Stimulated activated CD8-positive, alpha-beta memory T cell treated with anti-CD3 and anti-CD28 coated beads, Interleukin-15, amount 100 ng/mL, for 24 hours (primary cell): ENCODE measurements at places on chromosomes 2 and 18.

GRCh38 chr2:236828820-236829219 is 256.9 kb upstream of the COPS8 start:
- DNase-seq: no peak

GRCh38 chr2:198749364-198749763 is 708.4 kb downstream of the SATB2 start:
- no peak for DNase-seq

DNA sequence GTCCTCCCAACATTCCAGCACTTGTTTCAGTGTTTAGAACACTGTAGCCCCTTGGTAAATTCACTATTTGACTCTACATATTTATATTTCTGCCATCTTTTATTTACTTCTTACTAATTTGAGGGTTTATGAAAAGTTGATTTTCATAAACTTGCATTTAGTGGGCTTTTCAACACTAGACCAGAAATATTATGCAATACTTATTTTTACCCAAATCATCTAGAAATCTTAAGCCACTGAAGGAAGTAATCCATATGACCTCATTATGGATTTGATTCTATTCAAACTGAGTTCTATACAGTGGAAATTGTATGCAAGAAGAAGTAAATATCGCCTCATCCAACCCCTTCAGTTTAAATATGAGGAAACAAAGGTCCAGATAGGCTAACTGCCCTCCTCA is 92.6 kb upstream of the VRK2 start:
- DNase-seq: no peak

GRCh38 chr2:158478237-158478636 is 21.5 kb downstream of the PKP4 start:
- no peak for DNase-seq

- DNase-seq: no peak
These were observed 148.3 kb downstream of the PLCL1 start for GRCh38 chr2:197952540-197953202.

DNA sequence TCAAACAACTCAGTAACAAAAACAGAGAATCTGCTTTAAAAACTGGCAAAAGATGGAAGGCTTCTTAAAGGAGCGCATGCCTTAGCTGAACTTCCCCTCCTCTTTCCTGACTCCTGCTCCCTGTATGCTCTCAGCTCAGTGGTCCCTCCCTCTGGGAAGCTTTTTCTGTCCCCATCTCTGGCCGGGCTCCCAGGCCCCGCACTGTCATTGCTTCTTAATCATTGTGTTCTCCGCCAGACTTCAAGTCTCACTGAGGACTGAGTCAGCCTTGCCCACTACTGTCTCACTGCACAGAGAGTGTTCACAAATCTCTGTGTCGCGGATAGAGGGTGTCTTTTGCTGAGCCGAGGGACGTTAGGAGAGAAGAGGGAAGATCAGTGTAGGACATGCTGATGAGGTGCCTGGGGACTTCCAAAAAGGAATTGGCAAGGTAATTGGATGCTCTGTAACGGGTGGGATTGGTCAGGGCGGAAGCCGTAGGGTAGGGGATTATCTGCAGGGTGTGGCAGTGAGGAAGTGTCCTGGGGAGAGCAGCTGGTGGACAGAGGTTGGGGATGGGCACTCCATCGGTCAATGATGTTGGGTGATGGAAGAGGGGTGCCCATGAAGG is 16.2 kb downstream of the TOGARAM2 start:
- DNase-seq: no peak

DNA sequence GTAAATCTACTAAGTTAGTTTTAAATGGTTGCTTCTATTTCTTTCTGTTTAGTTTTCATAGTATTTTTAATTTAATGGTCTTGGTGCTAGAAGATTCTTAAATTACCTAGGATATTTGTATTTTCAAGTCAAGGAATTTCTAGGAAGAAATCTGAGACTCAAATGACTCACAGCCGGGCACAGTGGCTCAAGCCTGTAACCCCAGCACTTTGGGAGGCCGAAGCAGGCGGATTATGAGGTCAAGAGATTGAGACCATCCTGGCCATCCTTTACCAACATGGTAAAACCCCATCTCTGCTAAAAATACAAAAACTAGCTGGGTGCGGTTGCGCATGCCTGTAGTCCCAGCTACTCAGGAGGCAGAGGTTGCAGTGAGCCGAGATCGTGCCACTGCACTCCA is 95.5 kb downstream of the C2orf74 start:
- no peak for DNase-seq

DNA sequence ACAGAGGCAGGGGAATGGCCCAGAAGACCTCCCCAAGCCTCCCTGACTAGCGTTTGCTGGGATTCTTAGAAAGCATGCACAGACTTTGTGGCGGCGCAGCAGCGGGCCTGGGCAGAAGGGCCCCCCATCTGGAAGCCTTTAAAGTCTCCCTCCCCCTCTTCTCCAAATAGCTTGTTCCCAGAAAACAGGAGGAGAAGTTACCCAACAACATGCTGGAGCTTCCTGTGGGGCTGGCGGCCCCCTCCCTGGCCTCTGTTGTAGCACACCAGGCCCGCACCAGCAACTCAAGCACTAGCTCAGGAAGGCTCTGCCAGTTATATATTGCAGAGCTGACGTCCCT is 334.8 kb downstream of the DYSF start:
- DNase-seq: no peak

GRCh38 chr2:222295368-222296062 is 3.3 kb downstream of the PAX3 start:
- no peak for DNase-seq

- DNase-seq: peak; percentile 6
These were observed at the start of gene LAMA3 for GRCh38 chr18:23689031-23689615. LAMA3 (plus strand) TSS chr18:23689453; CDS start chr18:23689684, 231 bp downstream.

DNA sequence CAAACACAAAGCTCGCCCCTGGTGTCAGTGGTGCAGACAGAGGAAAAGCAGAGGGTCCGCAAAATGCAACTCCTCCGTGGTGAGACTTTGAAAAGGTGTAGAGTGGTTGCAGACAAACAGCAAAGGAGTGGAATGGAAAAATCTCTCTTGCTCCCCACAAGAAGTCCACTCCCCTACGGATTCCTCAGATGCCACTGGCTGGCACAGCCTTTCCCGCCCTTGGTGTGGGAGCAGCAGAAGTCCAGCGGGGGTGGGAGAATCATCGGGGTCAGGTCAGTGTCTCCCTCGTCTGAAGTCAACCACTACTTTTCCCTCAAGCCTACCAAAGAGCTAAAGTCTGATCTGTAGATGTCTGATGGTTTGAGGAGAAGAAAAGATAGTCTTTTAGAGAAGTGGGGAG is 22.3 kb upstream of the B3GNT7 start:
- no peak for DNase-seq

GRCh38 chr2:109272461-109272860 is 143.5 kb downstream of the SH3RF3 start:
- DNase-seq: no peak

GRCh38 chr2:215498431-215498830 is 62.6 kb upstream of the FN1 start:
- DNase-seq: no peak

DNA sequence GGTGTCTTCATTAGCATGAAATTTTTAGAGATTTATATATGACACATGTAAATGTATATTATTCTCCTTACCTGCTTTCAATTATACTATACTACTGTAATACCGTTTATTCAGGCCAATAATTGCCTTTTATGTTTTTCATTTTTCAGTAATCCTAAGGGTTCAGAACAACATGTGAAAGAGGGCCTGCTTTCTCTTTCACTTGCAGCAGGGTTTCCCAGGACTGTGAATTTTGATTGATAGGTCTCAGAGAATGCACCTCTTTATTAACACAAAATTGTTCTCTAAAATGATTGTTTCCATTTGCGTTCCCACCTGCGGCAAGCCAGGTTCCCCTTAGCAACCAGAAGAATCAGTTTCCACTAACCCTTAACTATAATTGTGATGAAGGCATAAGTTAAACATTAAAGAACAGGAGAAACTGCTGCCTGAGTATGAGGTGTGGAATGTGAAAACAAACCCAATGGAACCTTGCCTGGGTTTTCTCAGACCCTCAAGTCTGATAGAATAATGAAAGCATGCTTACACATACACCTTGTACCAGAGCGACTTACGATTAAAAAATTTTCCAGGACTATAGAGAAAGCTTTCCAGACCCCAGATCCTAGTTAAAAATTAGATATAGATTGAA is 1591.2 kb upstream of the LRRTM1 start:
- no peak for DNase-seq

DNA sequence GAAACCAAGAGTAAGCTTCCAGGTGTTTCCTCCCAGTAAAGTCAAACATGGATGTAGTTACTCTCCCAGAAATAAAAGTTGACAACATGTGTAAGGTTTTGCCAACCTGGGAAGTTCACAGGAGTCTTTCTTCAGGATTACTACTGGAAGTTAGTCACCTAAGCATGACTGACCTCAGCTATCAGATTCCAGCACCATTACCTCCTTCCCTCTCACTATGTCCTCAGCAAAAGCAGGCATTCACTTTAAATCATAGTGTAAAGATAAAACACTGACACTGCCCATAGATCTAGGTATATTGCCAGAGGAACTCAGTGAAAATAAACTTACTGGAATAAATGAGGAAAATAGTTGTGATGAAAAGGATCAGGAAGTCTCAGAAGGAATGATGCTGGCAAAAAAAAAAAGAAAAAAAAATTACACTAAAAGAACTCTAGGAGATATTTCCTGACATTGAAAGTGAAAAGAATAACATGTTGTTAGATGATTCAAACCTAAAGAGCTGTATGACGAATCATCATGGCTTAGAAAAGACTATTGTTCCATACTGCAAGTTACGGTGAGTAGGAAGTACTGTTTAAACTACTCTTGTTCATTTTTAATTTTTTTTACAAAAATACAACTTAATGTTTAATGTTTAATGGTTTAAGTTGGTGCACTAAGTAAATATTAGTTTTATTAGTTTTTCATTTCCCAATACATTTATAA is 484.5 kb upstream of the ZNF804A start:
- no peak for DNase-seq

DNA sequence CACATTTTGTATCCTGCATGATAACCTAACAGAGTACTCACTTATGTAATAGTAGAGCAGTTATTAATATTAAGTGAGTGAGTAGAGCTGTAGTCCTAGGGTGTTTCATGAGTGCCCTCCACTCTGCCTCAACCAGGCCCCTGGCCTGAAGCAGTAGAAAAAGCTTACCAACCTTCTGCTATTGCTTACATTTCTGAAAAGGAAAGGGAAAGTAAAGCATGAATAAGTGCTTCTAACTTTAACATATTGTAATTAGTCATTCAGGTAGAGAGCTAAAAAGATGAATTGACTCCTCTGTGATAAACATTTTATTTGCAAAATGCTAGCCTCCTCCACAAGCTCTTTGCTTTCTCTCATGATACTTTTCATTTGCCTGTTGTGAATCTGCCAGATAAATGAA is 94.7 kb upstream of the RPE start:
- DNase-seq: no peak

- DNase-seq: no peak
These were observed 38.1 kb downstream of the SNED1 start for GRCh38 chr2:241036397-241036963.

GRCh38 chr2:26938399-26939118 is 31.9 kb upstream of the MAPRE3 start:
- no peak for DNase-seq

DNA sequence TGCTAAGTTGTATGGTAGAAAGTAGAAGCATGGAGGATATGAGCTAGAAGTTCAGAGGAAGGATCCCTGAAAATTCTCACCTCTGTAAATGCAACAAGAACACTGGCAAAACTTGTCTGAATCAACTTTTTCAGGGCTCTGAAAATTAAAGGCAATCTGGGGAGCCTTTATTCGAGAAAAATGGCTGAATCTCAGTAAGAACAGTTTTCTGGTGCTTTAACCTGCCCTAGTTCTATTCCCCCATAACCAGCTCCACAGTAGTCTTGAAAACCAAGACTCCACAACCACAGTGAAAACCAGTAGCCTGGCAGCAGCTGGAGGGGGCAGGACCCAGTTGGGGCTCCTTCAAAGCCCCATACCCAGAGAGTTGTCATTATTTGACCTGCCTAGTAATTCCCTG is 42.6 kb downstream of the ALPK2 start:
- DNase-seq: no peak
